ENCODE measurements at places on chromosomes 7 and 10. TPM values are rescaled to one million over a fixed set of nuclear protein-coding genes. Genes with fewer than 3 reads are reported as not detected.

Gene RASSF4
- 38.0 TPM for polyA plus RNA-seq

Gene RNF148
- polyA plus RNA-seq = not detected

Gene STOX1
- polyA plus RNA-seq = not detected

Gene TACR2
- 0.96 TPM for polyA plus RNA-seq

Gene NUP205
- polyA plus RNA-seq = 15.5 TPM

Gene GIMAP8
- polyA plus RNA-seq = 5.0 TPM

Gene GBX1
- not detected for polyA plus RNA-seq

- DNase-seq = no peak
Observed at GRCh38 chr10:89207801-89208551, 859 bp upstream of the CH25H start.

DNA sequence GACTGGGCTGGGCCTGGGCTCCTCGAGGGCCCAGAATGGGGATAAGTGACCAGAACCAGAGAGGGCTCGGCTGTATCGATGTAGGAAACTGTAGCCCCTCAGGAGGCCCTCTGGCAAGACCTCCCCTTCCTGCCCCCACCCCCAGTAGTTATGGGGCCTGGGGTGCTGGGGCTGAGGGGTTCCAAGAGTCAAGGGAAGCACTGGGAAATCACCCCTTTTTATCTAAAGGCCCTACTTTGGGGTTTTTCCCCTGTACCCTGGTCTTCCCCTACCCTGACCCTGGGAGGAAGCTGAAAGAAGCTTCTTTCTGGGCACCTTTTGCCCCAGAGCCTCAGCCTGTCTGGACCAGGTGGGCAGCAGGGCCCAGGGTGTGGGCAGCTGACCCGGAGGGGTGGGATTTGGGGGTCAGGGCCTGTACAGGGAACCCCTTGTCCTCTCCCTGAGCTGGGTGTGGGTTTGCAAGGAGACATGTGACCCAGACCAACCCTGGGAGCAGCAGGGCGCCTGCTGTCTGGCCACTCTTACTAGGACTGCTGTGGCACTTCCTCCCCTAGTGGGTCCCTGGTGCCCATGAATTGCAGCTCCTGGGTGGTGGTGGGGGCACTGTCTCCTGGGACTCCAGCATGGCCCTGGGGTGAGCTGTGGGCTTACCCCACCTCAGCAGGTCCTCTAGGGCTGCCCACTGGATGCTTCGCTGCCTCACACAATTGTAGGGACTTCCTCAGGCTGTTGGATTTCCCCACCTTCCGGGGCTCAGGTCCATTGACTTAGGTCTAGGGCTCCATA is 1.5 kb downstream of the IRF5 start:
- DNase-seq = no peak

DNA sequence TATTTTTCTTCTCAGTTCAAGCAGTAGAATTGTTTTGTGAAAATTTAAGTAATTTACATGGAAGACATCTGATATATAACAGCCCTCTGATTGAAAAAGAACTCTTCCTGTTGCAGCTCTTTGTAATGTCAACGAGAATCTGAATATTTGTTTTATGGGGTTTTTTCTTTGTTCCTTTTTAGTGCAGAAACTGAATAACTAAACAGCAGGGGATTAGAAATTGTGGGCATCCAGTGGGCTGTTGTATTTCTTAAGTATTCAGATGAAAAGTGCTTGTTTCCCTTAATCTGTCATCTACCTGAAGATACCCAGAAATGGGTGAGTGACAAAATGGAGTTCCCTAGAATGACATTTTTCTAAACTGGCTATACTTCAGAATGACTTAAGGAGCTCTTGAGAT is 7.4 kb downstream of the ARL4A start:
- DNase-seq = no peak

GRCh38 chr10:10956681-10957542 is 60.8 kb upstream of the CELF2 start:
- DNase-seq = no peak

DNA sequence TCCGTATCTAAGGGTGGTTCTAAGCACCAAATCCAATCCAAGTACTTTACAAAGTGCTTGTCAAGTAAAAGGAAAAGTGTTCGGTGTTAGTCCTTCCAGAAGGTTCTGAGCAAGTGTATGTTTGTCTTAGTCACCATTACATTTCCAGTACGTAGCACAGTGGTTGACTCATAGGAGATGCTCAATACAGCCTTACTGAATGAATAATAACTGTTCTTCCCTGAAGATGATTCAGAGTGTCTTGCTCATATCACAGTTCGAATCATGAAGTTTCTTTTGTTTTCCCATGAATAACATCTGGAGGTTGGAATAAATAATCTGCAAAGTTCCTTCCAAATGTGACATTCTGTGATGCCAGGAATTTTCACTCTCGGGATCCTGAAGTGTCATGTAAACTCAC is 53.4 kb downstream of the WNT2 start:
- DNase-seq = no peak

DNA sequence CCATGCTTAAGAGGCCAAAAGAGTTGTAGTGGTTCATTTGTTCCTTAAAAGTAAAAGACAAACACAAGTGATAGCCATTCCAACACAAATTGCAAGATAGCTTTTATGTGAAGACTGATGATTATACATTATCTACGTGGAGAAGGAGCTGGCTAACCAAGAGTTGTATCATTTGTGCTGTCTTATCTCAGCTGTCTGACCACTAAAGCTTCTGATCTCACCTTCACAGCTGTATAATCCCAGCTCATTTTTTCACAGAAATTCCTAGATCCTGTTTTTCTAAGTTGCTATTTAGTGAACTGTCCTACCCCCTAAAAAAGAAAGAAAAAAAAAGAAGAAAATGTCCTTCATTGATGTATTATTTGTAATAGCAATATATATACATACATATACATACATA is 9.8 kb downstream of the USP6NL start:
- no peak for DNase-seq

- no peak for DNase-seq
Observed at GRCh38 chr7:68601826-68602225, 996.4 kb upstream of the AUTS2 start.

GRCh38 chr10:116073510-116073909 is 199.5 kb downstream of the GFRA1 start:
- DNase-seq = no peak

GRCh38 chr7:32043688-32044087 is 26.5 kb downstream of the PDE1C start:
- no peak for DNase-seq

- DNase-seq = no peak
Observed at GRCh38 chr10:34125702-34126101, 689.4 kb downstream of the PARD3 start.

DNA sequence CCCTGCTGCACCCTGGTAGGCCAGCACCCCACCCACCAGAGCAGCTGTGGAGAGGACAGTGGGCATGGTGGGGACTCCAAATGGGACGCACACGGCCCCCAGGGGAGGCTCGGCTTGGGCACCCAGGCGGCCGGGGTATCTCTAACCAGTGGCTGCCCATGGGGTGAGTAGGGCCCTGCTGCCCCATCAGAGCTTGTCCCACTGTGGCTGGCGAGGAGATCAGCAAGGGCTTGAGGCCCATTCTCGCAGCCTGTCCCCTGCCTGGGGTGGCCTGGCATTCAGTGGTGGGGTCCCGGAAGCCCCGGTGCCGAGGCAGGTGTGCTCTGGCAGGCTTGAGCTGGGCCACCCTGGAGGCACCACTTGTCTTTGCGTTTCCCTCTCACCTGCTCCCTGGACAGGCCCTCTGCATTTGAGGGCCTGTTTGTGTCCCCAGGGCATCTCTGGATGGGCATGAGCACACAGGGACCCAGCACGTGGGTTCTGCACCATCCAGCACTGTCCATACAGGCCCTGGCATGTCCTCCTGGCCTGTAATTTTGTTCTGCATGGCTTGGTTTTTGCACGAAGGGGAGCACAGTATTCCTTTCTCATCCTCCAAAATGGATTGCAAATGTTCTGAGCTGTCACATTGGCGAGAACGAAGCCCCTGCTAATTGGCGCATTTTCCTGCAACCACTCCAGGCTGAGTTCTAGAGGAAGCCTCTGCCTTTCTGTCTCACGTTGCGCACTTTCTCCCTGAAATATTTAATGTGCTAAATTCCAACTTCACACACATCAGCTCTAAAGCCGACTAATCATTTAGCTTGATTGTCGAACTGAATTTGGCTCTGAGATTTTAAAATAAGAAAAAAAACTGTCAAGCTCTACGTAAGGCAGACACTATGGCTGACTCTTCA is 27.2 kb downstream of the PWWP2B start:
- DNase-seq = no peak

DNA sequence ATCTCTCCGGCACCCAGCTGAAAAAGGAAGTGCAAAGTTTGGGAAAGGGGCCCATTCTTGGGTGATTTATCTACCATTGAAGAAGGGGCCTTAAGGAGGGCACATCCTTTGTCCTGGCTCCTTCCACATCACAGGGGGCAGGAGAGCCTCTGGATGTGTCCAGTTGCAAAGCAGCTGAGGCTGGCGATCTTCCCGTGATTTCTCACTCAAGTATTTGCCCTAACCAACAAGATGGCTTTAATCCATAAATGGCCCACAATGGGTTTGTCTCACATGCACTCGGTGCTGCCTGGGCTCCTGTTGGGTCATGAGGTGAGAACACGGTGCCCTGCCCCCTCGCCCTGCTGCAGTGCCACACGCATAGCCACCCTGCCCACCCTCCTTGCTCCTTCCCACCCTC is 14.2 kb upstream of the FRMPD2 start:
- no peak for DNase-seq

- DNase-seq = no peak
Observed at GRCh38 chr7:26567266-26567665, 275.6 kb downstream of the SNX10 start.

GRCh38 chr10:102422545-102423129 is 2.0 kb downstream of the FBXL15 start:
- DNase-seq = peak; percentile 61

Measured in immature natural killer cell (primary cell).